ENCODE measurements at places on chromosomes 6 and 20.

DNA sequence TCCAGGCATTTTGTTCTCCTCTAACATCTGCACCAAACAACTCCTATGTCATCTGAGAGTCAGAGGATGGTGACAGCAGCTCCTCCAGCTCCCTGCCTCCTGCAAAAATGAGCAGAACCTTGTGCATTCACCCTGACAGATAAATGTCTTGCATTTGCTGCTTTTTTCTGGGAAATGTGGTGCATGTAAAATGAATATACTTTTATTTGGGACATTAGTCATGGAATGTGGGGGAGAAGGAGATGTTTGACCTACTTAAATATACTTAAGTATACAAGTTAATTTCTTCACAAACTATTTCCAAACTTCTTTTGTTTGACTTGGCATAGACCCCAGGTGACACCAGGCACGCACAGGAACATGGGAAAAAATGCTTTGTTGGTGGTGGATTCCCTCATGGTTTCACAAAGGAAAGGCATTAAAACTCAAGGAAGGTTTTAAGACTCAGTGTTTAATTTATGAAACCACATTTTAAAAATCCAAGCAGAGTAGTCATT, 181.8 kb upstream of the MCHR2 start:
- no peak for DNase-seq

GRCh38 chr6:2976571-2977085, 5.3 kb upstream of the SERPINB6 start:
- DNase-seq, result no peak

DNA sequence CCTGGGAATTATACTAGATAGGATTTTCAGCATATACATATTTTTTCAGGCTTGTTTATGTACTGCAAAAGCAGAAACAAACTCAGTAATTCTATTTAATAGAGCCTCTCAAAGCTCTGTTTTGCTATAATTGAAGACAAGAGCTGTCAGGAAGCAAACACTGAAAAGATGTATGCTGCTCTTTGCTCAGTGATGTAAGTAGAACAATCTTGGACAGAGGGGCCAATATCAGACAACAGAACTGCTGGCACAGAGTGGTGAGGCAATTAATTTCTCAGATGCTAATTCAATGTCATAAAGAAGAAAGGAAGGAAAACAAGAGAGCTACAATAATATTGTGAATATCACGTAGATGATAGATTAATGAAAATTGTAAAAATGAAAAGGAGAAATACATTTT, 663.3 kb upstream of the ADGRB3 start:
- no peak for DNase-seq

DNA sequence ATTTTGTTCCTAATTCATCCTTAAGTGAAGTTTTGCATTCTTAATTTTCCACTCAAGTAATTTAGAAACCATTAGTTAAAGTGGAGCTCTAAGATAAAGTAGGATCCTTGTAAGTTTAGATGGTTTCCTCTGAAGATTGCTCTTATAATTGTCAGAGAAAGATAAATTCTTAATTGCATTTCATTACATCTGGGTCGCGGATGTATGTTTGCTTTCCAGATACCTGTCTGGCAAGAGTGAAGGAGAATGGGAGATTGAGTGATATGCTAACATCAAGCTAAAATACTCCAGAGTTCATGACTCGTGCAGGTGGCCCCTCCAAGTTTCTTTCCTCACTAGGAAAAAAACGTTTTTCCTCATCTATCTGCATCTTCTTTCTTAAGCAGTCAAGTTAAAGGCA, 361.8 kb downstream of the DOK5 start:
- DNase-seq, result no peak

DNA sequence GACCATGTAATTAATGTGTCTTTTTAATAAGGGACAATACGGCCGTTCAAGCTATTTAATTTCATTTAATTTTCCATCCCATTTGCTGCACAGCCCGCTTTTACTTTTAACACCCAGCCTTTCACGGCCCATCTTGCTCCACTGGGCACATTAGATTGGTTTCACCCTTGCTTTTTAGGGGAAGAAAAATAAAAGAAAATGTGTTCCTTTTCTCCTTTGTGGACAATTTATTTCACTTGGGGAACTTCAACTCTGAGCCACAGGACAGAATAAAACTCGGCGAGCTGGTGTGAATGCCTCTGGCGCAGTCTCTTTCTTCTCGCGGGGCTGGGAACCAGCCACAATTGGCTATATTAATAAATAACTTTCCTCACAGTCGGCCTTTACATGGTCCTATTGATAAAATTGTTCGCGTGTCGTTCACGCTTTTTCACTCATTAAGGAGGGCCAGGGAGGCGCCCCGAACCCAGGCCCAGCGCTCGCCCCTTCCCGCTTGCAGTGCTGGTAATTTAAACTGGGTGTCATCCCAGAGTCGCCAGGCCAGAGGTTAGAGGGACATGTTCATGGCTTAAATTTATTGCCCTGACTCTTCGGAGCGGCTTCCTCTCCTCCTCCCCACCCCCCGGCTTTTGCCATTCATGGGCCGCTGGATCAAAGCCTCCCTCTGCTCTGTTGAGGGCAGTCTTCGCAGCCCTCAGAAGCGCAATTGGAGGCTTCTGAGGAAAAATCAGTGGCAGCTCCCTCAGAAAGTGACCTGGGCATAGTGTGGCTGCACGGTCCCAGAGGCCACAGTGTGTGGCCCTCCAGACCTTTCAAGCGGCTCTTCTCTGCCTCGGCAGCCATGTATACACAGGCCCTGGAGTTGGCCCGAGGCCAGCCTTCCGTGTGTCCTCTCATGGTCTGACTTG, 2.2 kb upstream of the PRDM13 start:
- no peak for DNase-seq

GRCh38 chr6:72102561-72102960, 216.2 kb downstream of the RIMS1 start:
- no peak for DNase-seq

- DNase-seq, result no peak
Observed at GRCh38 chr6:147839708-147840610, 331.5 kb downstream of the SAMD5 start.

DNA sequence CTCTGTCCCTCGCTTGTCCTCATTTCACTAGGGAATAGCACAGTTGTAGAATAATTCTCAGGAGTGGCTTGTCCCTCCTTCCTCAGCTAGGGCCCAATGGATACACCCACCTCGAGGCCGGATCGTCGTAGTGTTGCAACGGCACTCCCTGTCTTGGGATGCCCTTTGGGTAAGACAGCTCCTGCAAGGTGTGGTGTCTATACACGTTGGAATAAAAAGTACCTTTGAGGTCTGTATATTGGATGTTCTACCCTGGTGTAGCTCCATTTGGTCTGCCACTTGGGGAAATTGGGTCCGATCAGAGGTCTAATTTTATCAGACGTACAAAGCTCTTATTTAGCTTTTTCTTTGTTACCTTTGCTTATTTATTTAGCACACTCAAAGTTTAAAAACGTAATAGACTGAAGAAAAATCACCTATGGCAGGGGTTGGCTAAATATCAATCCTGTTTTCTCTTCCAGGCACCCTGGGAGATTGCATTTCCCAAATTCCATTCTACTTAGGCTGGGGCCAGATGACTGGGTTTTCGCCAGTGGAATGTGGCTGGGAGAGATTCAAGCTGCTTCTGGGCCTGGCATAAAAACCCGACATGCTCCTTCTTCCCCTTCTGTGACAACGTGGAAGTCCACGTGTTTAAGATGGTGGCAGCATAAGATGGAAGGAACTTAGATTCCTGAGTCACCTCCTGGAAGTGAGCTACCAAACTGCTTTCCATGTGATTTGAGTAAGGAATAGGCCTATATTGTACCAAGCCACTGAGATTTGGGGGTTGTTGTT, 82.3 kb upstream of the CD83 start:
- no peak for DNase-seq

DNA sequence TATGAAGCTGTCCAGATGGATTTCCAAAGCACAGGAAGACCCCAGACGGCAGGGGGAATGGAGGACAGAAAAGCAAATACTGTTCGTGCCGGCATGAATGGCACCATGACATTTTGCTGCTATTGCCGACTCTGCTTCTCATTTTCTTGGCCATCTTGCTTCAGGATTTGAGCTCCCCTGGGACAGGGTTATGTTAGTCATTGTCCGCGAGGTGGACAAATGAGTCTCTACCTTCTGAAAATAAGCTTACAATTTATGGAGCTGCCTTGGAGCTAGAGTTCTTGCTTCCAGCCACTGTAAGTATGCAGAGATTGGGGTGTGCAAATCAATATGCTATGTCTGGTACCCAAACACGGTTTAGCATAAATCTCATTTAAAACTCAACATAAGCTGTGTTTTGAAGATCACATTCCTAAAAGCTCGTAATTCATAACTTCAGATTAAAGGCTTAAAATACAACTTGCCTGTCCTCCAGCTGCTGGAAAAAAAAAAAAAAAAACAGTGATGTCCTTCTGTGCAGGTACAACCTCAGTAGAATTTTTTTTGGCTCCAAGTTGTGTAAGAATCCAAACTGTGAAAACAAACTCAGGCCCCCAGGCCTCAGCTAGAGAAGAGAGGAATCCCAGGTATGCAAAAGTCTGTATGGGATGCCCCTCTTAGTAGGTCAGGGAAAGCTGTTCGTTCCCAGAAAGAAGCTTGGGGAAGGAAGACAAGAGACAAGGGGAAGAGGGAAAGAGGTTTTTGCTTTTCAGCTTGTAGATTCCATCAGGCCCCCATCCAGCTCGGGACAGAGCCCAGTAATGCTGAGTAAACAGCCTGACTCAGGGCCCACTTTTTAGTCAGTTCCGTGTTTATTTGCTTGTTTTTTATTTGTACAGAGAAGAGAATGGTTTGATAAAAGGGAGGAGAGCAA, 184.2 kb upstream of the FOXA2 start:
- DNase-seq, result no peak

GRCh38 chr6:131117878-131118277, 17.4 kb upstream of the AKAP7 start:
- no peak for DNase-seq

GRCh38 chr6:58113960-58114359, 796.5 kb downstream of the PRIM2 start:
- DNase-seq, result no peak

- DNase-seq, result no peak
Observed at GRCh38 chr6:9841886-9842725, 572.8 kb downstream of the TFAP2A start.

- DNase-seq, result no peak
Observed at GRCh38 chr6:84353459-84354423, 126.3 kb upstream of the CEP162 start.

- DNase-seq, result no peak
Observed at GRCh38 chr6:128605961-128606360, 85.6 kb upstream of the PTPRK start.

GRCh38 chr6:164927288-164928056, 381.9 kb downstream of the C6orf118 start:
- DNase-seq, result no peak

DNA sequence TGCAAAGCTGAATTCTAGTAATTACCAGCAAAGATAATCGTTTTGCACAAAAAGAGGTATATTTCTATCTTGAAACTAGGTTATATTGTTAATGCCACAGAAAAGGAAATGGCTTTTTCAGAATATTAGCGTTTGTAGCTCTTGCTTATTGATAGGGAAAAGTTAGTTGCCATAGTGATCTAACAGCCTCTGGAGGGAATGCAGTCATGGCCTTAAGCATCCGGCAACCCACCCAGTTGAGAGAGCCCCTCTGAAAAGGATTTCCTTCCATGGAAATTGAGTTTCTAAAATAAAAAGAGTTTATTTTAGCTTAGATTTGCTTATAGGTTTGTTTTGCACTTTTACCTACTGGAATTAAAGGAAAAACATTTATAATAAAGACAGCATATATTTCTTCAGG, 224.5 kb downstream of the BCKDHB start:
- DNase-seq, result no peak
